Head of caudate nucleus (tissue), 42 donors: ENCODE measurements at places on chromosomes 5 and 9.

DNA sequence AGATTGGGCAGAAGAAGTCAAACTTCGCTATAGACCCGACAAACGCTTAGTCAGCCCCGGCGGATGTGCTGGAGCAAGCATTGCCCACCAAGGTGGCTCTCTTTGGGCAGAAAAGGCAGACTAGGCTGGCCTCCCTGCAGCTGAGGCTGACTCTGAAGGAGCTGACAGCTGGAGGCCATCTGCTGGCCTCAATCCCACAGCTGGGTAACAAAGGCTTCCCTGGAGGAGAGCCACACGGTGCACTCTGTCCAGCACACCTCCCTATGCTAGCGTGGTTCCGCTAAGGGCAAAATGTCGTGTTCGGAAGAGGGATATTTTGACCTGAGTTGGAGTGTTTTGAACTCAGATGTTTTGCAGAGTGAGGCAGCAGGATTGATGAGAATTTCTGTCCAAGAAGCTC is 103.5 kb upstream of the PTCH1 start:
- DNase-seq, result no peak

DNA sequence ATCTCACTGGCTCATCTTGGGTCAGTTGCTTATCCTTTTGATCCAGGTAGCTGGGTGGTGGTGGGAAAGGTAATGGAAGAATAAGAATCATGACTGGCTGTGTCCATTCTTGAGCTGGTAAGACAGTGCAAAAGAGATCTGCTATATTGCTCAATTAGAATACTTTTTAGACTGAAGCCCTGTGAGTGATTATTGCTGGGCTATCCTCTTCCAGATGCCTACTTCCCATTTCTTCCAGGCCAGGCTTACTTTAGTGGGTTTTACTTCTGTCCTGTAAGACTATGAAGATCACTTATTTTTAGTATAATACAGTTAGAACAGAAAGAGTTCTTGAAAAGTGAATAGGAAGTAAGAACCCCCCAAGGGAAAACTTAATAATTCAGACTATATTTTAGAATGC is 7.2 kb downstream of the MARCHF6 start:
- DNase-seq, result no peak

- DNase-seq, result no peak
Observed at GRCh38 chr5:68542207-68542606, 326.7 kb downstream of the PIK3R1 start.

DNA sequence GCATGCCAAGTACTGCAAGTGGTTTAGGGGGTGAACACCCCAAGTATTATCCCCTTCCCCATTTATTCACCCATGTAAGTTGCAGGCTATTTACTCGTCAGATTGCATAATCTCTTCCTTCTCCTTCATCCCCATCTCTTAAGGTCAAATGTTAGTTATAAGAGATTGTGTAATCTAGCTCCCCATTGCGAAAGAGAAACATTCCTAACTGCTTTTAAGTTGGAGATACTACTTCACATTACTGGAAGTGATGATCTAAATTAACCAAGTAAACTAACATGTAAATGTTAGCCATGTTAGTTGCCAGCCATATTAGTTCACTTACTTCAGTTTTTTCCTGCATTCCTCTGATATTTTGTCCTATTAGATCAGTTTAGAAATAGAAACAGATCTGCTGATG is 262.3 kb downstream of the TAF11L14 start:
- no peak for DNase-seq

DNA sequence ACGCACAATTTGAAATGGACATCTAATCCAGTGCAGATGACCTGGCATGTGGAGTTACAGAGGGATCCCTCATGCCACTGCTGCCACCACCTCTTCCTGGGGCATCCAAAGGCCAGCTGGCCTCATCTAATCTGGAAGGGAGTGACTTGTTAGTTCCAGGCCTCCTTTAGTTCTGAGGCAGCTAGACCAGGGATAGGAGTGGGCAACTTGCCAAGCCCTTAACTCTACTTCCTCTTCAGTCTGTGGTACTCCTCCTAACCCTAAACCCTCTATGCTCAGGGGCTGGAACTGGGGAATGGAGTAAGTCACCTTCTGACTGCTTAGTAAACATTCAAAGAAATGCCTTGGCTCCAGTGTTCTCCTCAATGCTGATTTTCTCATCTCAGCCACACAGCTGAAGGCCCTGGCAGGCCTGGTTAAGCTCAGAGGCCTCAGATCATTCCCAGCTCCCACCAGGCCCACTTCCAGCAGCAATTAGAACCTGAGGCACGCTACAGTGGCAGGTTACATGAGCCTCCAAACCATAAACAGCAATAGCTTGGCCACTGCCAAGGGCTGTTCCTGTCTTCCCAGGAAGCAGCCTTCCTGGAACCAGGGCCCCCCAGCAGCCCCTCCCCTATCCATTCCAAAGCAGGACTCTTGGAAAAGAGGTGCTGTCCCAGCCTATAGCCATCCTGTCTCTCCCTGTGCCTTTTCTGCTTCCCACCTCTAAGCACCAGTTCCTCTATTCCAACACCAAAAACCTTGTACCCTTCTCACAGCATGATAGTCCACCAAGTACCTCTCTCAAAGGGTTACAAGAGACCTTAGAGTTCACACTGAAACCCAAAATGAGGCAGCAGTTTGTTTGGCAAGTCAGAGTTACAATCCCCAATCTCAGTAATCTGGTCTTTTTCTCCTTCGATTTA is 2.0 kb downstream of the EIF4EBP3 start:
- DNase-seq, result no peak

DNA sequence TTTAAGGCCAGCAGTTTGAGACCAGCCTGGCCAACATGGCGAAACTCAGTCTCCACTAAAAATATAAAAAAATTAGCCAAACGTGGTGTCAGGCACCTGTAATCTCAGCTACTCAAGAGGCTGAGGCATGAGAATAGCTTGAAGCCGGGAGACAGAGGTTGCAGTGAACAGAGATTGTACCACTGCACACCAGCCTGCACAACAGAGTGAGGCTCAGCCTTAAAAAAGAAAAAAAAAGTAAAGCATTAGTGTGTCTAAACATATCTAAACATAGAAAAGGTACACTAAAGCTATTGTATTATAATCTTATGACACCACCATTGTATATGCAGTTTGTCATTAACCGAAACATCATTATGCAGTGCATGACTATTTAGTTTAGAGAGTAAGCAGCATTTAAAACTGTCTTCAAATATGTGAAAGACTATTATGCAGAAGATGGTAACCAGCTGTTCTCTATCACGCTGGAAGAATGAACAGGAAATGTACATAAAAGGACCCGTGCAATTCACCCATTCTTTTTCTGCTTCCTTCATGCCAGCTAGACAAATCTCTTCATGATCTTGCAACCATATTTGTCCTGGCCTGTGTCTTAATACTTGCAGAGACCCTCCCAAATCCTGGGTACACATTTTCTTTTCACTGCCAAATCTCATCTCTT is 58.6 kb downstream of the ITGA1 start:
- no peak for DNase-seq

- no peak for DNase-seq
Observed at GRCh38 chr5:36882250-36882649, 5.7 kb downstream of the NIPBL start.

- DNase-seq, result no peak
Observed at GRCh38 chr5:131104169-131104808, 60.8 kb downstream of the HINT1 start.

GRCh38 chr9:31677877-31678276 is 706.6 kb upstream of the ACO1 start:
- DNase-seq, result no peak

DNA sequence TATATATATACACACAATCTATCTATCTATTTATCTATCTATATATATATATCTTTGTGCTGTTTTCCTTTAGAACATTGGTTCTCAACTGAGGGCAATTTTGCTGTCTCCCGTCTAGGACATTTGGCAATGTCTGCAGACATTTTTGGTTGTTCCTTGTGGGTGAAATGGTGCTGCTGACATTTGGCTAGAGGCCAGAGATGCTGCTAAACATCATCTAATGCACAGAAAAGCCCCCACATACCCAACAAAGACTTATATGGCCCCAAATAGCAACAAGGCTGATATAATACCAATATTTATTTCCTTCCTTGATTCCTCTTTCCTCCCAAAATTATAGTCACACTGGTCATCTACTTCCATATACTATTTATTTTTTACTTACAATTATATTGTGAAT is 197.5 kb downstream of the TRPM3 start:
- no peak for DNase-seq

GRCh38 chr9:98986866-98987651 is 43.4 kb downstream of the COL15A1 start:
- peak; percentile 10 for DNase-seq

DNA sequence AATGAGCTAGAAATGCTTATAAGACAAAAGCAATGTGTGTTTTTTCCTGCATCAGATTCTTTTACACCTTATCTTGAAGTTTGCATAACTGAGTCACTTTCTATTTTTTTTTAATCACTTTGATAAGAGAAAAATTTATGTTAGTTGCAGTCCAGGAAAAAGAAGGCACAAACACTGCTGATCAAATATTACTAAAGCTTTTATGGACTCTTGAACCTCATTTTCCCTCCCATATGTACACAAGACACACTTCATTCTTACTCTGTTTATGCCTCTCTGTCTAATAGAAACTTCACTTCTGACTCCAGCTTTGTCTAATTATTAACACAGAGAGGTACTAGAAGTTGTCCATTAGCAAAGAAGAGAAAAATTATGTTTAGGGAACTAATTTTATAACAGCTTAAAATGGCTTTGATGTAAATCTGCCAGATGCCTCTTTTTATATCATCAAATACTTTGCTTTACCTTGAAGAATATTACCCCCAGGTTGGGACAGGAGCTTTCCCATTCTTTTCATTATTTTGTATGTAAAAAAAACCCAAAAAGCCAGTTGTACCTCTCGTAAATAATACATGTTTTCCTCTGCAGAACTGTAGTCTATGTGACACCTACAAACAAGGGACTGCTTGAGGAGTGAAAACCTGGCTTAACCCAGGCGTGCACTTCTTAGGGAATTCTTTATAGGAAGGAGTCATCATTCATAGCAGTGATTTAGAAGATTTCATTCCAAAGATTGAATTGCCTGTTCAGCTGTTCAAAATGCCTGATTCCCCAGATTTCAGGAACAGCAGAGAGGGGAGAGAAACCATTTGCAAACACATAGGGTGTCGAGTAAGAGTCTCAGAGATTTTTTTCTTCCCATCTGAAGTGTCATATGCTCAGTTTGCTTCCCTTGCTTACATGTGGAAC is 72.6 kb downstream of the DAPK1 start:
- DNase-seq, result no peak

DNA sequence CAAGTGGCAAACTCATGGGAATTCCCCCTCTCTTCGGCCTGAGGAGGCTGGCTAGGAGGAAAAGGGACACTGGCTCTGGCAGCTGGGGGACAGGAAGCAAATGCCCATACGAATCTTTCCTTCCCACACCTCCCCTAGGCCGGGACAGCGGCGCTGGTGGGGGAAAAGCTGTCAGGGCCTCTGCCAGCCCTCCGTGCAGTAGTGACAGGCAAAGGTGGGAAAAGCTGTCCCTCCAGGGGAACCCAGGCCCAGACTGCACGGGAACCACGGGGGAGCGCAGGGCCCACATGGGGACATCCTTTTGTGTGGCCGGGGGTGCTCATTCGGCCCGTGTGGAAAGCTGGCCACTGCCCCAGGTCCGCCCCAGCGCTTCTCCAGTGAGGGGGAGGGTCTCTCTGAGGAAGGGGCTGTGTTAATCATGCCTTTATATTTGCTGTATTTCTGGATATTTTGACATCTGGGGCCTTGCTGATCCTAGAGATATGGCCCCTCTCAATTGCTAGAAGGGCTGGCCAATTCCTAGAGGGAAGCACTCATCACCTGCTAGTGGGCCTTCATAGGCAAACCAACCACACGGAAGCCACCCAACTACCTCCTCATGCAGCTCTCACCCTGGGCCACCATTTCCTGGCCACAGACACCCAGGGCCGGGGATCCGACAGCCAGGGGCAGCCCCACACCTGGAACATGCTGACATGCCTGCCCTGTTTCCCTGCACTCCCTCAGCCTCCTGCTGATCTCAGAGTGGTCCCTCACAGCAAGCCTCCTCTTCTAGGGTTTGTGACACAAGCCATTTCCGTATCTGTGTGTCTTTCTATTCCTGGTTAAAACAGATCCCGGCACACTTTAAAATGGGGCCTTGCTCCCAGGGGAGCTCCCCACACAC is 138.8 kb downstream of the ROR2 start:
- no peak for DNase-seq

GRCh38 chr5:44806608-44807007 is 2.1 kb upstream of the MRPS30 start:
- no peak for DNase-seq
